Activated CD4-positive, alpha-beta T cell treated with anti-CD3 and anti-CD28 coated beads, Interleukin-2, Interleukin-6, amounts not matched to agents 100 ng/mL and 50 ng/mL, durations not matched to agents 16 hours and 8 hours (primary cell): ENCODE measurements at places on chromosomes 16 and 17.

DNA sequence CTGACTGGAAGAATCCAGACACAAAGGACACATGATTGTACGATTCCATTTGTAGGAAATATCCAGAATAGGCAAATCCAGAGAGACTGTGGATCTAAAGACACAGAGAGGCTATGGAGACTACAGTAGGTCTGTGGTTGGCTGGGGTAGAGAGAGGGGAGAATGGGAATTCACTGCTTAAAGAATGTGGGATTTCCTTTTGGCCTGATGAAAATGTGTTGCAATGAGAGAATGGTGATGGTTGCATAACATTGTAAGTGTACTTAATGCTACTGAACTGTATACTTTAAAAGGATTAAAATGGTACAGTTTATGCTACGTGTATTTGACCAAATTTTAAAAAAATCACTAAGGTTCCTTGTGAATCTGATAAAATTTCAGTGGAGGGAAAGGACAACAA, 62.1 kb downstream of the GPRC5B start:
- DNase-seq, result no peak

GRCh38 chr17:78990349-78991016, 10.8 kb upstream of the LGALS3BP start:
- DNase-seq, result no peak

GRCh38 chr16:4460936-4461249, 13.5 kb downstream of the NMRAL1 start:
- no peak for DNase-seq

DNA sequence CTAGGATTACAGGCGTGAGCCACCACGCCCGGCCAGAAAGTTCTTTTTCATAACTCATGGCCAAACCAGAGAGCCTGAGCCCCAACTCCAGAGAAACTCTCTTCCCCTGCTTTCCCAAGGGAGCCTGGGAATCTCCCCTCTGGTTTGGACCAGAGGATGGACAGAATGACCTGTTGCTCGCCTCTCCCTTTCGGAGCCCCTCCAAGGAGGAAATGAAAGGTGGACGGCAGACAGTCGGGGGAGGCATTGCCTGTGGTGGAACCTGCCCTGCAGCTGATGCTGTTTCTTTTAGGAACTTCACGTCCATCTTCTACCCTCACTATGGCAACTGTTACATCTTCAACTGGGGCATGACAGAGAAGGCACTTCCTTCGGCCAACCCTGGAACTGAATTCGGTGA, 65.5 kb downstream of the SCNN1B start:
- DNase-seq, result no peak

DNA sequence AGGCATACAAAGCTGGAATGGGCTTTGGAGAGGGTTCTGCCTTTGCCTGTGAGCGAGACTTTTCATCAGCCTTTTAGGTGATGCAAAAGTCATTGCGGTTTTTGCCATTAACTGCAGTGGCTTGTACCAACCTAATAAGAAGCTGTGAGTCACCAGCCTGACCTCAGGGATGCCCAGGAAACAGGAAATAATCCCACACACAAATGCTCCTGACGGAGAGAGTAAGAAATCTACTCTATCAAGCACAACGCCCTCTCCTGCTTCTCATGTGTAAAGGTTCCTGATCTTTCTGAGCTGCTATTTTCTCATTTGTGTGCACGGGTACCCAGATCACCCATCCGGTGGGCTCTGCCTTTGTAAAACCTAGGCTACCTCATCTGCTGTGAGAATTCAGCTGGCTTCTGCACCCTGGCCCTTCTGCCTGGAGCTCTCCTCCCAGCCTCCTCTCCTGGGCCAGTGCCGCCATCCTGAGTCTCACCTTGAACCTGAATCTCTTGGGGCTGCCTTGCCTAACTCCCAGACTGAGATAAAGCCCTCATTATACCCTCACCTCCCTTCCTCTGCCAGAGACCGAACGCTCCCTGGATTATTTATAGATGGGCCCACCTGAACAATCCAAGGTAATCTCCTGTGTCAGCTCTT, 299.7 kb downstream of the C16orf95 start:
- DNase-seq, result no peak

DNA sequence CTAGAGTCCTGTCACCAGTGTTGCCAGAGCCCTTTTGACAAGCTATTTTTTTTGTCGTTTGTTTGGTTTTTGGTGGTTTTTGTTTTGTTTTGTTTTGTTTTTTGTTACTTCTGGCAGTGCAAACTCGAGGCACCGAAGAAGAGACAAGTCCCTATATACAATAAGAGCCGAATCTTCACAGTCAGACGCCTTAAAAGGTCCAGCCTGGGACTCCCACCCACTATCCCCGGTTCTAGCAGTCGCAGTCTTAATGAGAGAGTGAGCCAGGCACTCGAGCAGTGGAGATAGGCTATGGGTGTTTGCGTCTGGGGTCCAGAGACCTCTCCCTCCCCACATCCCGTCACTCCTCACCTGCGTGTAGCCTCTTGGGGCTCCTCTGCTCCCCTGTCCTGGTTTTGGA, 1.9 kb downstream of the OR1F1 start:
- DNase-seq, result no peak

DNA sequence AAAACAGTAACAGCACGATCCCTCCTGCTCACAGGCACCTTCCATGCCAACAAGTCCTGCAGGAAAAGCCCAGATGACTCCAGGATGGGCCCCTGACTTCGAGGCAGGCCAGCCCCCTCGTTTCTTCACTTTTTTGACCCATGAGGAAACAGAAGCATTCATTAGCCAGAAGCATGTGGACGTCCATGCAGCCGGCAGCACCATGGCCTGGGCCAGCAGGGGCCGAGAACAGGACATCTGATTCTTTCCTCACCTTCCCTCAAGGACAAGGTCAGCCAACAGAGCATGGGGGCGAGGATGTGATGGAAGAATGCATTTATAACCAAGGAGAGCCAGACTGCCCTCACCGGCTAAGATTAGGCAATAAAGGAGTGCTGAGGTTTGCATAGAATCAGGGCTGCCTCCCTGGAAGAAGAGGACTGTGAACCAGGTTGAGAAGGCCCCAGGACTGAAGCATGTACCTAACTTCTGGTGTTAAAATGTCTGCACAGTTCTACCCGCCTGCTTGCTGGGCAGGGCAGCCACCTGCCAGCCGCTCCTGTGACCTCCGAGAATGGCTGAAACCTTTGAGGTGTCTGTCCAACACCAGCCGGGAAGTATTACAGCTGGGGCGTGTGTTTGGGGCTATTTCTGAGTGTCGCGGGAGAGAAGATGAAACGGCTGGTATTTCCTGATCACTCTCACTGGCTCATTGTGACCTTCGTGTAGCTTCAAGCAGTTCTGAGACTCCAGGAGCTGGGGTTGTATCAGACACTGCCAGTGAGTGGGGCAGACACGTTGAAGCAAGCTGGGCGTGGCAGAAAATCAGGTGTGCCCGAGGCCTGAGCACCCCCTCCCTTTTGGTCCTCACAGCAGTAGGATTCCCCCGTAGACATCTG, 94.0 kb upstream of the TNRC6C start:
- no peak for DNase-seq

GRCh38 chr17:70230850-70231640, 61.7 kb downstream of the KCNJ2 start:
- no peak for DNase-seq

GRCh38 chr17:49521471-49522356, 26.6 kb downstream of the NGFR start:
- DNase-seq, result no peak
